ENCODE measurements at places on chromosomes 6 and 20.

- DNase-seq: no peak
Measured at GRCh38 chr6:24664046-24664987, 2.4 kb downstream of the TDP2 start.

GRCh38 chr6:166763606-166764472 lies 136.8 kb upstream of the RPS6KA2 start:
- no peak for DNase-seq

DNA sequence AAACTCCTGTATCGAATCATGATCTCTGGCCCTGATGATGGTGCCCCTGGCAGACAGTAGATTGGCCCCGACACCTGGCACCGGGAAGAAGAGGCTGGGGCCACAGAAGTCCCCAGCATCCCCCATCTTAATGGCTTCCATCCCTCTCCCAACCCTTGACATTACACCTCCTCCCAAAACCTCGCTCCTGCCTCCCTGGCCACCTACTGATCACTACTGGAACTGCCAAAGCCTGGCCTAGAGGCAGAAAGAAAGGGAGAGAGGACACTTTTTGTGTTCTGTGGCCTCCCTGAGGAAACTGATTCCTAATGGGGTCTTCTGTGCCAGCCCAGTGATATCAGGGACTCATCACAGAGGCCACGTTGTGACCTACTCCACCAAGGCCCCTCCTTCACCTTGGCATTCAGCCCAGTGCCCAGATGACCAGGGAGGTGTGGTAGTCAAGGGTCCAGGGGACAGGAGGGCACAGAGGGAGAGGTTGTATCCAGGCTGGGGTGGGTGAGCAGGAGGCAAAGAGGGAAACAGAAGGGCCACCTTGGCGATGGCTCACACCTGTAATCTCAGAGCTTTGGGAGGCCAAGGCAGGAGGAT lies 6.1 kb downstream of the C20orf173 start:
- peak; percentile 14 for DNase-seq

DNA sequence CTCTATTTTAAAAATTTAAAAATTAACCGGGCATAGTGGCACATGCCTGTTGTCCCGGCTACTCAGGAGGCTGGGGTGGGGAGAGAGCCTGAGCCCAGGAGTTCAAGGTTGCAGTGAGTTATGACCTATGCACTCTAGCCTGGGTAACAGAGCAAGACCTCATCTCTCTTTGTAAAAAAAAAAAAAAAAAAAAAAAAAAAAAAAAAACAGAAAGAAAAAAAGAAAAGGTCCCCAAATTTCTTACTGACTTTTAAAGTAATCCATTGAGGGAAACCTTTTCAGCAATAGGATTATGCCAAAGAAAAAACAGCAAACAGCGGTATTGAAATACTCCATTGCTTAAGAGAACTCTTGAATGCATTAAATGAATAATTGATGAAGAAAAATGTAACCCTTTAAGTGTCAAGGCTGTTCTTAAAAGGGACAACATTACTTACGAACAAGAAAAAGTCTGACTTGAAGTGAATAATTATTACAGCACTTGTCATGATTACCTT lies 6.0 kb upstream of the DNAAF9 start:
- no peak for DNase-seq

DNA sequence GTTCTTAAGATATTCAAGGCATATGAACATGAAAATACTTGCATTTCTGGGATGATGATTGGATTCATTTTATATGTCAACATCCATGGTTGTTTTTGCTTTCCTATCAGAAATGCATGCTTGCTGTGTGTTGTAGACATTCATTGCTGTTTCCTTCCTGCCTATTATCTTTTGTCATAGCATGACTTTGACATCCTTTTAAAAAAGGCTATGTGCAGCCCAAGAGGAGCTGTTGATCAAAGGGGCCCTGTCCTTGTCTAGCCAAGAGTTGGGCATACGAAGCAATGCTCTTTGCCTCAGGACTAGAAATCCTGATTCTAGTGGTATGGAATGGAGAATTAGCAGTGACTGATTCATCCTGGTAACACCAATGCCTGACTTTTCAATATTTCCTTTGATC lies 143.1 kb downstream of the RNF144B start:
- DNase-seq: no peak

GRCh38 chr6:111162504-111162903 lies 75.2 kb downstream of the SLC16A10 start:
- DNase-seq: no peak

DNA sequence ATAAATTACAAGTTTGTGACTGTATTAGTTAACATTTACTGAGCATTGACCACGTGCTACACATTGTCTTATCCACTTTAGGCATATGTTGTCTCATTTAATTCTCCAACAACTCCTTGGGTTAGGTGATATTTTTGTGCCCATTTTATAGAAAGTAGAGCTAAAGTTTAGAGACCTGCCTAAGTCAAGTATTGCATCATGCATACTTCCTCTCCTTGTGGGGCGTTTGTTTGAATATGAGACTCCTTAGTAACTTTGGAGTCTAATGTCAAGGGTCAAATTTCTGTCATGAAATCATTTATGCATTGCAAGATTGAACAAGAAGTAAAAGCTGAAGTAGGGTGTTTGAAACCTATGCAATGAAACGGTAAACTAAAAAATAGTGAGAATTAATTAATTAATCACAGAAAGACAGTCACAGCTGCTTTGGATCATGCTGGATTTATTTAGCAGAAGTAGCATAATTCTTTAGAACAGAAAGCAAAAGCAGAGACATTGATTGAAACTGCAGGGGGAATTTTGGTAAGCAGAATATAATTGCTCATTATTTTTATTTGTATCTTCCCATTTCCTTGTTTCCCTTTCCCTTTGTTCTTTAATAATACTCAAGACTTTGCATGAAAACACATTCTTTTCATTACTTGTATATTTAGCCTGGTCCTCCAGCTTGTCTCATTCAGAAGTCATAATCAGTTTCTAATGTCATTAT lies 1374.4 kb upstream of the GJE1 start:
- no peak for DNase-seq

GRCh38 chr20:41034239-41034638 lies 5.6 kb downstream of the TOP1 start:
- no peak for DNase-seq

GRCh38 chr6:93272896-93273295 lies 146.5 kb downstream of the EPHA7 start:
- DNase-seq: peak; percentile 10

GRCh38 chr6:40992746-40993145 lies 46.3 kb downstream of the UNC5CL start:
- DNase-seq: no peak

GRCh38 chr20:20465252-20465651 lies 97.3 kb downstream of the INSM1 start:
- DNase-seq: peak; percentile 61

GRCh38 chr20:50790651-50791277 lies 4.1 kb upstream of the BCAS4 start:
- peak; percentile 89 for DNase-seq

GRCh38 chr6:151289399-151290007 lies 49.7 kb downstream of the AKAP12 start:
- no peak for DNase-seq

DNA sequence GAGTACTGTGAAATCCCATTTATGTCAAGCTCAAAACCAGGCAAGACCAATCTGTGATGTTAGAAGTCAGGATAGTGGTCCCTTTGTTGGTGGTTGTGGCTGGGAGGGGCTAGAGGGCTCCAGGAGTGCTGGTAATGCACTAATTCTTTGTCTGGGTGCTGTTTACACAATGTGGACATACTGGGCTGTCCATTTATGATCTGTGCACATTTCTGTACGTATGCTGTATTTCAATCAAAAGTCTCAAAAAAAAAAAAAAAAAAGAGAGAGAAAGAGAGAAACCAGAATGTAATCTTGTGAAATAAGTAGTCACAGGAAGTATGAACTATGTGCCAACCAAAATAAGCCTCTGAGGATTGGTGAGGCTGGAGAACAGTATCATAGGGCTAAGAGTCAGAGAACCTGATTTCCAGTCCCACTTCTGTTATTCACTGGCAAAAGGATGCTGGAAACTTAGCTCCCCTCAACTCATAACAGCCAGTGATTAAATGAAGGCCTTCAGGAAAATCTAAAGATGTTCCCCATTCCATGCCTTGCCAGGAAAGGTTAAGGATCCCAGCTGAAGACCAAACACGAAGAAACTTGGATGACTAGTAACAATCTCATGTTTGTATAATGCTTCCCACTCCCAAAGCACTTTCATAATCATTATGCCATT lies 19.6 kb upstream of the TRAM2 start:
- DNase-seq: no peak

GRCh38 chr20:1629321-1629720 lies 9.5 kb upstream of the SIRPB1 start:
- no peak for DNase-seq

DNA sequence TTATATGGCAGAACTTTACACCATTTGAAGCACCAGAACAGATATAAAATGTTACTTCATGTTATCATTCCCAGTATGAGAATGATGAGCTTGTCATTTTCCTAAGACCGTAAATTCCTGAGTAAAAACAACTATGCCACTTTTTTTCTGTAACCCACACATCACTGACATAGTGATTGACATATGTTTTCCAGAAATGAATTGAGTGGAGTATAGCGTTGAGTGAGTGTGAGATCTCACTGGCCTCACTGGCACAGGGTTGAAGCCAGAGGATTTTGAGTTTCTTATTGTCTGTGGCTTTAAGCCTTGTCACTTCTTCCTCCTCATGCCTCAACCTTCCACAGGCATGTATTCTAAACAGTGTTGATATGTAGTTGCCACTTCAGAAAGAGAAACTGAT lies 62.3 kb downstream of the PDE7B start:
- no peak for DNase-seq

DNA sequence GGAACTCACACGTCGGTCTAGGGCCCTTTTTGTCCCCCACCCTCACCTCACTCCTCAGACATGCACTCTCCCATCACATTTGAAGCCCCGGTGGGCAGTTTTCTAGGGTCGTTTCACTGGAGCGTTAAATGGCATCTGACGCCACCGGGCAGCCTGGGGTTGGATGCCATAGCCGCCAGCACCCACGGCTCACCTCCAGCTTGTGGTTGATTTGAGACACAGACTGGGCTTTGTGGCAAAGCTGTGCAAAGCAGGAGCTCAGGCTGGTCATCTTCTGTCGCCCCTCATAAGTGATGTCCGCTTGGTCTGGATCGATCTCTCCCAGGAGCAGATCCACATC lies 530 bp downstream of the GOPC start:
- peak; percentile 49 for DNase-seq

GRCh38 chr6:31664790-31665500 lies at the start of gene GPANK1:
GPANK1 (minus strand) TSS chr6:31664997; CDS start chr6:31664478, 519 bp downstream.
- DNase-seq: peak; percentile 89

- DNase-seq: no peak
Measured at GRCh38 chr6:28907394-28907793, 16.4 kb downstream of the TRIM27 start.

GRCh38 chr6:64288351-64288750 lies 652.7 kb downstream of the PHF3 start:
- no peak for DNase-seq

DNA sequence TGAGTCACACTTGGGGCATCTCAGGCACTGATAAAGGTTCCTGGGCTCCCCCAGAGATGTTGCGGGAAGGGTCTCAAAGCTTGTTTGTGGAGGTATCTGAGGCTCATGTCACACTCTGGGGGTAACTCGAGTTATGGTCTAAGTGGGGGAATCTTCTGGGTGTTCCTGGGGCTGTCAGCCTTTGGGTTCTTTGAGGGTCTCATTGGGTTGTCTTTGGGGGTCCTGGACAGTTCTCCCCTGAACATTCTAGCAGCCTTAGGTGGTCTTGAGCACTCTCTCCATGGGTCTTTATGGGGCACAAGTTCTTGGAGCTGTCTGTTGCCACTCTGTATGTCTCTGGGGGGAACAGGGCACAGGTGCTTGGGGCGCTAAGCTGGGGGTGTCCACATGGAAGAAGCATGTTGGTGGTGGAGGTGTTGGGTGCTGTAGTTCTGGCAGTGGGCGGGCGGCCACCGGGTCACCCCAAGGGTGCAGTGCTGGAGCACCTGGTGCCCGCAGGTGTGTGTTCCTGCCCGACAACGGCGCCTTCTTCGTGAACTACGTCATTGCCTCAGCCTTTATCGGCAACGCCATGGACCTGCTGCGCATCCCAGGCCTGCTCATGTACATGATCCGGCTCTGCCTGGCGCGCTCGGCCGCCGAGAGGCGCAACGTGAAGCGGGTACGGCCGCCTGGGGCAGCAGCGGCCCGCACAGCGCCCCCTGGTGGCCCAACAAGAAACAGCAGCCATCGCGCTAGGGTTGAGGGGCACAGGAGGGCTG lies 7.1 kb upstream of the CAPN11 start:
- DNase-seq: no peak

DNA sequence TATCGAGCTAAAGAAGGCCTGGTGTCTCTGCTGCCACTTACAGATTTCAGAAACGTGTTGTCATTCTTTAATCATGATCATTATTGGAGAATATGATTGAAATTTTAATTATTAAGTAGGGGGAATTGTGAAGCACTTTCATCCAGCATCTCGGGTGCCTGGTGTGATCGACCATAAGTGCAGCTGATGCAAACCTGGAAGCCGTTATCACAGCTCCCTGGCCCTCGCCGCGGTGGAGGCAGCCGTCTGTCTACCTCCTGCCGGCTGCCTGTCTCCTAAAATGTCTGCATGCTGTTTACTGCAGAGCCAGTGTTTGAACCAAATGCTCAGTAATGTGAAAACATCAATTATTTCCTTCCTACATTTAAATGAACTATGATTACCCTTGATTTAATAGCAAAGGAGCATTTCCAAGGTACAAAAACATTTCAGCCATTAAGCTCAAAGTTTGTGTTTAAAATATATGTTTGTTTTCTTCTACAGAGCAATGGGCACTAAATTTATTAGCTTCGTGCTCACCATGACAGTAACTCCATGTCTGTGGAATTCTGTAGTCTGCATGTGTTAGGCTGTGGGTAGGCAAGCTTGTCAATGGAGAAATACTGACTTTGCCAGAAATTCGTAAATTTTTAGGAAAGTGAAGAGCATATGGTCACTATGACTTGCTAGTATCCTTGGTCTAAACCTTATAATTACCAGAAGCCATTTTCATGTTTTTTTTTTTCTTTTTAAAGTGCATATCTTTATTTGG lies 184.5 kb upstream of the AGPAT4 start:
- DNase-seq: peak; percentile 59

DNA sequence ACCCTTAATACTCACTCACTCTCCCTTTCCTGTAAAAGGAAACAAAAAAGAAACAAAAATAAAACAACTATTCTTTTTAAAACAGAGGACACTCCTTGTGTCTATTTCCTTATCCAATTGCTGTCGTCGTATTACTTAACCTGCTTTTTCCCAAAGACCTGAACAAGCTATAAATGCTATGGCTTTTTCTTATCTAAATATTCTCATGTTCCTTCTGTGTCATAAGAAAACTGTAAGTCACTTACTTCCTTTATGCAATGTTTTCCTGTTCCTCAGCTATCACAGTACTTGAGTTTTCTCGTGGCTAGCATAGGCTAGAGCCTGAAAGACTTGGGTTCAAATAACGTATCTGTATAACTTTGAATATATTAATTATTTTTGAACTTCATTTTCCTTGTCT lies 99.2 kb downstream of the IRAK1BP1 start:
- no peak for DNase-seq

DNA sequence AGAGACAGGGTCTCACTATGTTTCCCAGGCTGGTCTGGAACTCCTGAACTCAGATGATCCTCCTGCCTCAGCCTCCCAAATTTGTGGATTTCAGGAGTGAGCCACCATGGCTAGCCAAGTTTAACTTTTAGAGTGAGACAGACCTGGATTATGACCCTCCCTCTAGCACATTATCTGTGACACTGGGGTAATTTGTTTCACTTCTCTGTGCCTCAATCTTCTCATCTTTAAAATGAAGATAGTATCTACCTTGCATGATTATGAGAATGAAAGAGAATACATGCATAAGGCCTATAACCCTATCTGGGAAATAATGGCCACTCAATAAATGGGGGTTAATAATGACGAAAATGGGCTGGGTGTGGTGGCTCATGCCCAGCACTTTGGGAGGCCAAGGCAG lies 373.6 kb downstream of the SYNE1 start:
- DNase-seq: no peak

GRCh38 chr6:39009476-39009875 lies 39.1 kb upstream of the GLP1R start:
- no peak for DNase-seq

Measured in NCI-H146 (cell line).